IPS DF 6.9 (cell line): ENCODE measurements at places on chromosomes 12 and 14.

- H3K27me3 ChIP-seq, result no peaks in the 10 kb centered on the region
- H3K4me3 ChIP-seq, result no peak overlapping the region
- H3K4me1 ChIP-seq, result no peaks in the 10 kb centered on the region
Observed at GRCh38 chr12:33247625-33248024, 192.0 kb downstream of the SYT10 start.

GRCh38 chr12:96354326-96354725 is 45.9 kb downstream of the CDK17 start:
- no peak overlapping the region for H3K27ac ChIP-seq
- no peaks in the 10 kb centered on the region for H3K27me3 ChIP-seq
- DNase-seq, result no peak
- peaks cover 1% of the 10 kb centered on the region; the same call in 1 of the 2 replicates for H3K4me1 ChIP-seq

DNA sequence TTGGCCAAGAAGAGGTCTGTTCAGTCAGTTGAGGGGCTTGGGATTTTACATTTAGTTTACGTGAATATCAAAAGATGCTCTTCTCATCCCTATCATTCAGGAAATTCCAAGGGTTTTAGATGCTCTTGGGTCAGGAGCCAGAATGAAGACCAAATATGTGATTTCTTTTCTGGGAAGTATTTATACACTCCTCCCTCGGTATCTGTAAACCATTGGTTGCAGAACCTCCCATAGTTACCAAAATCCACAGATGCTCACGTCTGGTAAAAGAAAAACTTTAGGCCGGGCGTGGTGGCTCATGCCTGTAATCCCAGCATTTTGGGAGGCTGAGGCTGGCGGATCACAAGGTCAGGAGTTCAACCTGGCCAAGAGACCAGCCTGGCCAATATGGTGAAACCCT is 75.9 kb downstream of the TNFAIP2 start:
- H3K27me3 ChIP-seq, result no peaks in the 10 kb centered on the region
- H3K4me1 ChIP-seq, result no peaks in the 10 kb centered on the region
- no peaks in the 10 kb centered on the region for H3K36me3 ChIP-seq
- H3K27ac ChIP-seq, result no peak overlapping the region
- H3K4me3 ChIP-seq, result no peak overlapping the region

- H3K4me3 ChIP-seq, result no peak overlapping the region
- H3K4me1 ChIP-seq, result no peaks in the 10 kb centered on the region
- DNase-seq, result peak; percentile 37
- no peak overlapping the region for H3K27ac ChIP-seq
- H3K27me3 ChIP-seq, result no peaks in the 10 kb centered on the region
Observed at GRCh38 chr12:2395354-2395977, 342.7 kb downstream of the CACNA1C start.

DNA sequence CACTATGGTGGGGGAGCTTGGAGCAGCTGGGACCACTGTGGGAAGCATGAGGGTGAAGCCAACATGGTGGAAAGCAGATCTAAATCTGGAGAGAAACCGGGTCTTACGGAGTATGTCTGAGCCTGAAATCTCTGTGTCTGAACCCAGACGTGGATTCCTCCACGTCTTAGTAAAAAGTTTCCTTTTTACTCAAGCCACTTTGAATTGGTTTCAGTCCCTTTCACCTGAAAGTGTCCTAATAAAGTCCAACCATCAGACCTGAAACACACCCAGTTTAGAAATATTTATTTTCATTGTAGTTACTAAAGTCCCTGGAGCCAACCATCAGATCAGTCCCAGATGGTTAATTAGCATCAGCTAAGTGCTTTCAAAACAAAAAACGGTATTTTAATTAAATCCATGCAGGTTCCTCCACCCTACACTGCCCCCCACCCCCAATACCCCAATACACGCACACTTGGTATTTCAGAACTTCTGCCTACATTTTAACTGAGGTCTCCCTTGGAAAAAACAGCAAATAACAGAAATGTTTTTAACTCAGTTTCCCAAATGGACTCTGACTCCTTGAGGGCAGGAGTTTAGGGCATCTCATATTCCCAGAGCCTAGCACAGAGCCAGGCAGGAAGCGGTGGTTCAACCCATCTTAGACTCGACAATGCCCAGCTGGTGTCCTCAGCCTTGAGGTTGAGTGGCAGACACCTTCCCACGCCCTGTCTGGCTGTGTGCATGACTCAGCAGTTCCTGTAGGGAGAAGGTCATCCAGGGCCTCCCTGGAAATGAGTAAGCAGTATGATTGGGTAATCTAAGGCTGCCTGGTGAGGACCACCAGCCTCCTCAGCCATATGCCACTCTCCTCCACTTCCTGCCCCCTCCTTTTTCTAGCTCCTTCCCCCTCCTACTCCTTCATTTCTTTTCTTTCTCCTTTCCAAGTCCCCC is 175.8 kb downstream of the TTC8 start:
- 0 out of 2 replicates have a peak, but pooled peaks cover 1% of the 10 kb centered on the region for H3K4me1 ChIP-seq
- no peaks in the 10 kb centered on the region; the same call in 1 of the 2 replicates for H3K36me3 ChIP-seq
- H3K27me3 ChIP-seq, result peaks cover 1% of the 10 kb centered on the region; the same call in 1 of the 2 replicates
- no peak overlapping the region for H3K27ac ChIP-seq
- DNase-seq, result no peak
- no peak overlapping the region for H3K4me3 ChIP-seq

- no peaks in the 10 kb centered on the region for H3K36me3 ChIP-seq
- no peak overlapping the region for H3K27ac ChIP-seq
- H3K4me3 ChIP-seq, result no peak overlapping the region; the same call in 1 of the 2 replicates
- H3K27me3 ChIP-seq, result peaks cover 89% of the 10 kb centered on the region
Observed at GRCh38 chr12:49342914-49343731, 3.6 kb upstream of the DNAJC22 start.

DNA sequence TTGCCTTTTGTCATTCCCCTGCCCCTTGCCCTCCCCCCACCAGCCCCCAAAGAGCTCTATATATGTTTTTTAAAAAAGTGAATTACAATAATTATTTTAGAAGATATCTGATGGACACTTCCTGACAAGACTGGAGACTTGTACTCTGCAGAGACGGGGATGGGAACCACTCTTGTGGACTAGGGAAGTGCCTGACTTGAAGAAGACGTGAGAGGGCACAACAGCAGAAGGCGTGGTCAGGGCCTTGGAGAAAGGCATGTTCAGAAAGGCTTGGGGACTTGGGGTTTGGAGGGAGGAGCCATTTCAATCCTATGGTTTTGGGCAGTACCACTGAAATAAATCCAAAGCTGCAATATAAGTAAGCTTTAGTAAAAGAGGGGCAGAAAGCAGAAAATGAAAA is 154.7 kb downstream of the APAF1 start:
- no peaks in the 10 kb centered on the region for H3K36me3 ChIP-seq
- H3K27me3 ChIP-seq, result no peaks in the 10 kb centered on the region
- DNase-seq, result no peak
- no peak overlapping the region for H3K4me3 ChIP-seq
- no peak overlapping the region for H3K27ac ChIP-seq

GRCh38 chr14:92103363-92103989 is 2.9 kb downstream of the ATXN3 start:
- no peak for DNase-seq
- 0 out of 2 replicates have a peak, but pooled peaks cover 1% of the 10 kb centered on the region for H3K4me1 ChIP-seq
- H3K36me3 ChIP-seq, result no peaks in the 10 kb centered on the region
- H3K4me3 ChIP-seq, result no peak overlapping the region
- no peaks in the 10 kb centered on the region for H3K27me3 ChIP-seq
- no peak overlapping the region for H3K27ac ChIP-seq

GRCh38 chr14:23984891-23985602 is 3.7 kb upstream of the DHRS4L2 start:
- no peak for DNase-seq
- H3K36me3 ChIP-seq, result no peaks in the 10 kb centered on the region
- H3K4me3 ChIP-seq, result no peak overlapping the region
- H3K4me1 ChIP-seq, result peaks cover 2% of the 10 kb centered on the region; the same call in 1 of the 2 replicates

- H3K36me3 ChIP-seq, result 0 out of 2 replicates have a peak, but pooled peaks cover under 1% of the 10 kb centered on the region
- H3K4me3 ChIP-seq, result no peak overlapping the region
- H3K4me1 ChIP-seq, result no peaks in the 10 kb centered on the region
Observed at GRCh38 chr12:27003421-27004381, 10.5 kb downstream of the TM7SF3 start.

GRCh38 chr12:85626001-85626783 is 210.0 kb downstream of the RASSF9 start:
- no peaks in the 10 kb centered on the region for H3K4me1 ChIP-seq
- no peak overlapping the region for H3K27ac ChIP-seq
- H3K4me3 ChIP-seq, result no peak overlapping the region
- no peak for DNase-seq
- H3K27me3 ChIP-seq, result no peaks in the 10 kb centered on the region

- DNase-seq, result no peak
- no peaks in the 10 kb centered on the region for H3K27me3 ChIP-seq
- peaks cover 5% of the 10 kb centered on the region; the same call in 1 of the 2 replicates for H3K4me1 ChIP-seq
- no peak overlapping the region for H3K27ac ChIP-seq
Observed at GRCh38 chr12:4278329-4279197, 5.0 kb downstream of the CCND2 start.

DNA sequence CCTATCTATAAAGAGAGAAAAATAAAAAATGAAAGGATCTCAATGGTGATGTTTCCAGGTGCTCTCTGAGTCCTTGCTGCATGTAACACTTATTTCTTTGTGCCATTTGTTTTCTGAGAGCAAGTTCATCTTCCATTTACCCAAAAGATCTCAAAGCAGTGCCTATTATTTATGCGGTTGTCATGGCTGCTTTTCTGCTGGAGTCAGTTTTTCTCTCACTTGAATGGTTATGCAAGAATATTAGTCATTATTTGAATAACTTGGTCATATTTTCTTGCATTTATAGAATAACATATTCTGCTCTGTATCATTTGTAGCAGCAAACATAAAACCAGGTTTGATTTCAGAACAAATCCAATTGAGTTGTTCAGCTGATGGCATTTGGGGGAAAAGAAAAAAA is 141.8 kb upstream of the G2E3 start:
- no peaks in the 10 kb centered on the region for H3K27me3 ChIP-seq
- H3K4me1 ChIP-seq, result no peaks in the 10 kb centered on the region
- H3K4me3 ChIP-seq, result no peak overlapping the region
- no peak overlapping the region for H3K27ac ChIP-seq

DNA sequence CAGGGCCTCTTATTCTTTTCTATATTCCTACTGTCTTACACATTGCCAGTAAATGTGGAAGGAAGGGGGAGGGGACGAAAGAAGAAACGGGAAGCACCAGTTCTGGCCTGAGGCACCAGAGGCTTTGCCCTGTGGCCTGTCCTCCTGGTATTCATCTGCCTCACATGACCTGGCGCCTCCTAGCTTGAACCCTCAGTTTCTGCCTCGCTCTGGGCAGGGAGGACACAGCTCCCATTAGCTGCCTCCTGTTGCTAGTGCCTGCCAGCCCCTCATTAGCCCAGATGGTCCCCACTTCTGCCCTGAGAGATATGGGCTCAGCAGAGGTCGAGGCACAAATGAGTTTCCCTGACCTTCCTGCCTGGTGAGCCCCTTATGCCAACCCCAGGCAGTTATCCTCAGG is 3.0 kb upstream of the PLEKHG6 start:
- no peak overlapping the region for H3K27ac ChIP-seq
- H3K36me3 ChIP-seq, result no peaks in the 10 kb centered on the region
- H3K4me3 ChIP-seq, result no peak overlapping the region
- DNase-seq, result no peak
- H3K27me3 ChIP-seq, result no peaks in the 10 kb centered on the region

DNA sequence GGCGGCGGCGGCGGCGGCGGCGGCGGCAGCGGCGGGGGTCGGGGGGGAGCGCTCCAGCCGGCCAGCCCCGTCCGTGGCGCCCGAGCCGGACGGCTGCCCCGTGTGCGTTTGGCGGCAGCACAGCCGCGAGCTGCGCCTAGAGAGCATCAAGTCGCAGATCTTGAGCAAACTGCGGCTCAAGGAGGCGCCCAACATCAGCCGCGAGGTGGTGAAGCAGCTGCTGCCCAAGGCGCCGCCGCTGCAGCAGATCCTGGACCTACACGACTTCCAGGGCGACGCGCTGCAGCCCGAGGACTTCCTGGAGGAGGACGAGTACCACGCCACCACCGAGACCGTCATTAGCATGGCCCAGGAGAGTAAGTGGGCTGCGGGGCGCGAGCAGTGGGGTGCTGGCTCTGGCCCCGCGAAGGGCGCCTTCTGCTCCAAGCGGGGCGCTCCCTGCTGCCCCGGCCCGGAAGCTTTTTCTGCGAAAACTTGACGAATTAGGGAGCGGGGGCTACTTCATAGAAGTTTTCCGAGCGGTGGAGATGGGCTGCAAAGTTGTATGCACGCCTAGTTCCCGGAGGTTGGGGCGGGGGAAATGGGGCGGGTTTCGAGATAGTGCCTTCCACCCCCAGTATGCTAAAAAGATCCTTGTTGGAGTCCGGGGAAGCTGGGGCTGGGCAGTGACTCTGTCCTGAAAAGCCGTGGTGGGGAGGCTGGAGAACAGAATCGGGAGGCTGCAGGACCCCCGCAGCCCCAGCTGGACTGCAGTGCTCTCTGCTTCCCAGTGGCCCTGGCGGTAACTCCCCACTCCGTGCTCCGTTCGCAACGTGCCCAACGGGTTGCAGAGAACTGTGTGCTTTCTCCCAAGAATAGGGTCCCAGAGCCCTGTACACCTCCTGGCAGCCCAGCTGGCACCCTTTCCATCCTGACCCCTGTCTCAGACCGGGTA is 751 bp downstream of the GDF11 start:
- peak overlapping the region; percentile 93 for H3K4me3 ChIP-seq
- peaks cover 9% of the 10 kb centered on the region for H3K4me1 ChIP-seq
- peaks cover 4% of the 10 kb centered on the region; the same call in 1 of the 2 replicates for H3K36me3 ChIP-seq
- H3K27ac ChIP-seq, result no peak overlapping the region
- no peaks in the 10 kb centered on the region for H3K27me3 ChIP-seq

DNA sequence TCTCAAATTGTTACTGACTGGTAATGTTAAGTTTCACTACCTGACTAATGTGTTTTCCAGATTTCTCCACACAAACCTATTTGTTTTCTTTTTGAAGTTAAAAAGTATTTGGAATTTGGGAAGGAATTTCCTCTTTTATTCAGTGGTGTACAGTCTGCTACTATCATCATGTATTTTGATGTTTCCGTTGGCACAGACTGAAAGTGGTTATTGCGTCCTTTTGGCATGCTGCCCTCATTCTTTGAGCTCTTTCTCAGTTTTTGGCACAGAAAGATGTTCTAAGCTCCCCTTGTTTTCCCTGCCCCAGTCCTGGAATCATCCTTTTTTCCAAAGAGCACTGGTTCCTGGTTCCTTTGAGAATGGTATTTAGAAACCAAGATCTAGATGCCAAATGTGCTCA is 31.4 kb upstream of the RTRAF start:
- H3K4me1 ChIP-seq, result no peaks in the 10 kb centered on the region
- H3K27ac ChIP-seq, result no peak overlapping the region
- H3K36me3 ChIP-seq, result no peaks in the 10 kb centered on the region
